ENCODE measurements at places on chromosomes 2 and 18. TPM values are rescaled to one million over a fixed set of nuclear protein-coding genes. Genes with fewer than 3 reads are reported as not detected.

DNA sequence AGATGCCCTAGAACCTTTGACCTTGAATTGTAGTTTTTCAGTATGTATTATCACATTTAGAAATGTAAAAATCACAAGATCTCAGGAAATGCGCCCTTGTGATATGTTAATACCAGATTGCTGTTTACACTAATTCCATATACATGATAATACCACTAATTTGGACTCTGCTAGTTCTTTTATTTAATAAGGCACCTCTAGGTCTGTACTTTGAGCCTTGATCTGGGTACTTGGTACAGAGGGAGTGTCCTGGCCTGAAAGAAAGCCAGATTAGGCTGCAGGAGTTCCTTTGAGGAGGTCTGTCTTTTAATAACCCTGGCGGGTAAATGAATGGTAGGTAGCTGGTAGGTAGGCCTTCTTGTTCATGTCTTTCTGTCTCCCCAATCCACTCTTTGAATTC is 26.3 kb downstream of the PLEKHA3 start:
- DNase-seq = no peak

FAM237A gene
- total RNA-seq = not detected

- DNase-seq = no peak
These were observed 794.9 kb upstream of the ACVR2A start for GRCh38 chr2:147049957-147050356.

SPP2 gene
- not detected for total RNA-seq

GRCh38 chr2:112187805-112188596 is 49.8 kb downstream of the FBLN7 start:
- no peak for DNase-seq

CDK15 gene
- total RNA-seq = 6.1 TPM
